ENCODE measurements at places on chromosomes 12 and 14.
A peak's percentile ranks its signal among the peaks of the same experiment; 100 is the strongest.

DNA sequence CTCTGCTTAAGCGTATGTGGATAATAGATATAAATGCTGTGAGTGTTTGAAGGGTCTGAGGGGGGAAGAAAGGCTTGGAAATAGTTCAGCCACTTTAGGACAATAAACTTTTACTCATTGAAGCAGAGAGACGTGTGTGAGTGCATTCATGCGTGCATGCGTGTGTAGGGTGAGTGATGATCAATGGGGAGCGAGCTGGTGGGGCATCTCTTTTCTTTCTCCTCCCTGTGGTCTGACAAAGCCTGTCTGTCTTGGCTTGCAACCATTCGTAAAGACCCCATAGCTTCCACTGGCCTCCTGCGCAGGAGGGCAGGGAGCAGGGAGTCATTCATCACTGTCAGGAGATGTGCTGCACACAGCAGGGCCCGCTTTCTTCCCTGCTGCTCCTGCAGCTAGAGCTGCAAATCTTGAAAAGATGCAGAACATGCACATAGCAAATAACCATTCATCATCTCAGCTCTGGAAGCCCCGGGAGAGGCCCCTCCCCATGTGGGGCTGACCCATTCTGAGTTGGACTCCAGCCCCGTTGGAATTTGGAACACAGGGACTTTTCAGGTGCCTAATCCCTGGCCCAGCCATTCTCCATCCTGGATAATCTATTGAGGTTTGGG, 223.2 kb downstream of the PPM1H start:
- DNase-seq = no peak

GRCh38 chr14:36852981-36853691, 191.5 kb downstream of the PAX9 start:
- no peak for DNase-seq

GRCh38 chr12:68242777-68243176, 10.6 kb downstream of the IL22 start:
- DNase-seq = no peak

DNA sequence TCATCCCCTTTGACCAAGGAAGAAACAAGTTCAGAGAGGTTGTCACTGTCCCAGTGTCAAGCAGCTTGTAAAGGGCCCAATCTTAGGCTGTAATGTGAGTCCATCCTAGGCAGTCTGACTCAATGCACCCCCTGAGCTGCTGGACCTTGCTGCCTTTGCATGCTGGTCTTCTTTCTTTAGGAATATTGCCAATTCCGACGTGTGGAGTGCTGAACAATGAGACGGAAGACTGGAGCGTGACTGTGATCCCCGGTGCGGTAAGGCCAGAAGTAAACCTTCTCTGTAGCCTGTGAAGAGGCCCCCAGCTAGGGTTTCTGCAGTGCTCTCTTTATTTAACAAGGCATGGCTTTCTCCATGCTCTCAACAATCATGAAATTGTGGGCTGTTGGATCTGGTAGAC, 963 bp downstream of the TCTN2 start:
- no peak for DNase-seq

DNA sequence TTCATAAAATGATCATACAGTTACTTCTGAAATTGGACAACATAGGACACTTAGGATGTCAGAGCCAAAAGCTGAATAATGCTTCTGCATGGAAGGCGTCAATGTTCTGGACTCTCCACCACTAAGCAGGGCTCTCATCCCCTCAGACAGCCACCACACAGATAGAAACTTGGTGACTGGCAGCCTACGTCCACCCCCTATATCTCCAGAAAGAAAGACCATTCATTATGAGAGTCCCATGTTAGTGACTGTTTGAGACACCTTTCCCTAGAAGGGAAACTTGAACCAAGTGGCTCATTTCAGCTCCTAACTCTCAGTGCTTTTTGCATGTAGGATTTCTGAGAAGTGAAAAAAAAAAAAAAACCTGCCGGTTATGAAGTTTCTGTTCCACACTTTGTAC, 251.0 kb upstream of the FKBP4 start:
- no peak for DNase-seq

DNA sequence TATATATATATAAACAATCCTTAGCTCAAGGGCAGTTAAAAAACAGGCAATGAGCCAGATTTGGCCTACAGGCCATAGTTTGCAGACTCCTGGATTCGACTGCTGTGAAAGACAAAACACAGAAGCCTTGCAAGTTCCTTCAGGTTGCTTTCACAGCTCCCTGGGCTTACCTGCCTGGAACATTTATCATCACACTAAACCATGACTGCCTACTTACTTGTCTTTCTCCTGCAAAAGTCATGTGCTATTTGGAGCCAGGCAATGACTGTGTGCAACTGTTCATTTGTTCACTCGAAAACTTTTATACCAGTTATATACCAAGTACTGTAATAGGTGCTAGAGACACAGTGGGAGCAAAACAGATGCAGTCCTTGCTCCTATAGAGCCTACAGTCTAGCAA, 2.2 kb upstream of the RPS6KA5 start:
- DNase-seq = no peak

DNA sequence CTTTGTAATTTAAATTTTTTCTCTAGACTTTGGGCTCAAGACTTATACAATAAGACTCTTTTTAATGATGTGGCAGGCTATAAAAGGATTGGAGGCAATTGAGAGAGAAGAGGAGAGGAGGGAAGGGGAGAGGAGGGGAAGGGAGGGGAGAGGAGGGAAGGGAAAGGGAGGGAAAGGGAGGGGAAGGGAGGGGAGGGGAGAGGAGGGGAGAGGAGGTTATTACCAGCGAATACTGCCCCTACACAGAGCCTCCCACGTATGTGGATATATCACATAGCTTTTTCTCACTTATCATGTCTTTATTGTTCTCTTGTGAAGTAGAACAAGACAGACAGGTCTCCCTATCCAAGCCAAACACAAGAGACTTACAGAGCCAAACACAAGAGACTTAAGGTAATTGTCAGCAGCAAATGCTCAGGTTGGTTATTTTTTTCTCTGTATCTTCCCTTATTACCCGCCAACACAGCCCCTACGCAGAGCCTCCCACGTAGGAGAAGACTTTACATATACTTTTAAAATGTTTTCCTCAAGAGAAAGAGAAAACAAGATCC, 63.1 kb downstream of the DRAM1 start:
- no peak for DNase-seq

- peak; percentile 45 for DNase-seq
Observed at GRCh38 chr14:104800771-104801519, at the start of gene ZBTB42. Gene ZBTB42, plus strand, starts transcription at chr14:104801101. Its CDS starts 97 bp downstream, at chr14:104801198.

DNA sequence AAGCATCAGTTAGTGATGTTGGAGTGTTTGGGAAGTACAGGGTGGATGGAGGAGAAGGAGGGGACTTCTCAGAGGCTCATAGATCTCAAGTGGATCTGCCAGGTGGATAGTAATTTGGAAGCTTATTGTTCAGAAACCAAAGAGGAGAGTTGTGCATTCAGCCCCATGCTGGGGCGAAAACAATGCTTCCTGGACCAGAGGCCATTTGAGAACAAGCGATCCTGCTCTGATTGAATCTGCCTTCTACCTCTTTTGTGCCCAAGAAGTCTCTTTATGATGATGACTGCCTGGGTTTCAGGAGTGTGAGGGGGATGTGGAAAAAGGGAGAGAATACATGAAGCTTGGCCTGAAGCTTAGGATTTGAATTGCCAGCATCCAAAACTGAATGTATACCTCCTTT, 110.8 kb upstream of the SRRM4 start:
- no peak for DNase-seq
